ENCODE measurements at places on chromosomes 3 and 15. TPM values are rescaled to one million over a fixed set of nuclear protein-coding genes. Genes with fewer than 3 reads are reported as not detected.

The MYRIP gene
- total RNA-seq = not detected

DNA sequence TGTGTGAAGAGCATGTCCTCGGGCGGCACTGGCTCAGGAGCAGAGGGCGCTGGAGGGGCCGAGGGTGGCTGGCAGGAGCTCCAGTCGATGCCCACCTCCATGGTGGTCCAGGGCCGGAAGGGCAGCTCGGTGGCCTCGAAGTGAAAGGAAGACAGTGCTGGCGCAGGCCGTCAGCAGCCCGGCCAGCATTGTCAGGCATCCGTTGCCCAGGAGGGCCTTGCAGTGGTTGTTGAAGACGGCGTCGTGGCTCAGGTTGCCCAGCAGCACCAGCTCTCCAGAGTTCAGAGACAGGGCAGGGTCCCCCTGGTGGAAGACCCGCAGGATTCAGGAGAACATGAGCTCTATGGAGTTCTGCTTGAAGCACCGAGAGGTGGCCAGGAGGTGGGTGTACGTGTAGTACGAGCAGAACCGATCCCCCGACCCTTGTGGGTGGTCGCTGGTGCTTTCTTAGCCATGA is 16.5 kb upstream of the SIAH2 start:
- no peak for DNase-seq

DNA sequence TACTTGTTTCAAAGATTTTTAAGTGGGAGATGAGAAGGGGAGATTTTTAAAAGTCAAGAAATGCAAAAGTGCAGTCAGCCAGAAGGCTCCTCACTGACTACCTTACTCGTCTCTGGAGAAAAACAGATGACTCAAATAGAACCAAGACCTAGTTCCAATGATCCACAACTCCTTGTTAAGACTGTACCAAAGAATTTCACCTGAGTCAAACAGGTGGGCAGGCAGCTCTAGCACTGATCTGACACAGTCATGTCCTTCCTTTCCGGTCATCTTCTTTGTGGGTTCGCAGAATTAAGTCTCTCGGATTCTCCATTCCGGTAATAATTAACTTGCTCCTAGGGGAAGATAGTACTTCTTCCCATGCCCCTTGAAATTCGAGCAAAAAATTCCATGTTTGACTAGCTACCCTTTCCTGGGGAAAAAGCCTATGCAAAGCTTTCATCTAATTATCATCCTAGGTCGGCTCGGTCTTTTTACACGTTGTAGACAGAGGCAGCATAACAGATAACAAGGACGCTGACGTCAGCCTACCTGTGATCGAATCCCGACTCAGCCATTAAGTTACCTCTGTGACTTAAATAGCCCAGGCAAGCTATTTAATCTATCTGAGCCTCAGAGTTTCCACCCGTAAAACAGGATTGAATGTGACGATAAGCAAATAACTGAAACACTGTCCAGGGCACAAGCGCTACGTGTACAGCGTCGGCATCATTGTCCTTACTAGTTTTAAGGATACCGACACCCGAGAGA is 758 bp downstream of the SELENOK start:
- peak; percentile 30 for DNase-seq

The CCDC13 gene
- 0.34 TPM for total RNA-seq

The FAM174B gene
- total RNA-seq = 3.9 TPM

DNA sequence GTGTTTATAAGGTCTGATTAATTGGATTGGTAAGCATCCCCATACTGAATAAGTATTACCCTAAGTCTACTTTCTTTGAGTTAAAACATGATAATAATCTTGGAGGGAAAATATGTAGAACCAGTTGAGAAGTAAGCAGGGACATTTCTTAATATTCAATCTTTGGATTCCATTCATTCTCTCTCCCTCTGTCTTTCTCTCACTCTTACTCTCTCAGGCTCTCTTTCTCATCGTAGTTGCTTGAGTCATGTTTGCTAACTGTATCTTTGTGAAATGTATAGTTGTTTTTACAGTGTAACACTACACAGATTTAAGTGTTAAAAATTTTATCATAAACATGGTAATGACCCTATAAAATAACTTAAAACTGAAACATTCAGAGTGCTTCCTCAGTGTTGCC is 163.8 kb downstream of the RSRC1 start:
- no peak for DNase-seq

- DNase-seq = no peak
Observed at GRCh38 chr3:196985954-196986885, 17.6 kb upstream of the PIGZ start.

The SCAMP2 gene
- 92.7 TPM for total RNA-seq

DNA sequence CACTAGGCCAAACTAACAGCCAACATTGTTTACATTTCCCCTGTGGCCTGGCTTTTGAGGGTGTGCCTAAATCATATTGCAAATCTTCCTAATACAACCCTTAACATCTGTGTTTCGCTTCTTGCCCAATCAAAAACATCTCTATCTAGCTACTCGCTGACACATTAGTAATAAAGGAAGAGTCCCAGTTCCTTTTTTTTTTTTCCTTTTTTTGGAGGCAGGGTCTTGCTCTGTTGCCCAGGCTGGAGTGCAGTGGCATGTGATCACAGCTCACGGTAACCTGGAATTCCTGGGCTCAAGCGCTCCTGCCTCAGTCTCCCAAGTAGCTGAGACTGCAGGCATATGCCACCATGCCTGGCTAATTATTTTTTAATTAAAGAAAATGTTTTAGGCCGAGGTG is 2.1 kb upstream of the SRPRB start:
- no peak for DNase-seq

The CMTM8 gene
- 7.8 TPM for total RNA-seq

DNA sequence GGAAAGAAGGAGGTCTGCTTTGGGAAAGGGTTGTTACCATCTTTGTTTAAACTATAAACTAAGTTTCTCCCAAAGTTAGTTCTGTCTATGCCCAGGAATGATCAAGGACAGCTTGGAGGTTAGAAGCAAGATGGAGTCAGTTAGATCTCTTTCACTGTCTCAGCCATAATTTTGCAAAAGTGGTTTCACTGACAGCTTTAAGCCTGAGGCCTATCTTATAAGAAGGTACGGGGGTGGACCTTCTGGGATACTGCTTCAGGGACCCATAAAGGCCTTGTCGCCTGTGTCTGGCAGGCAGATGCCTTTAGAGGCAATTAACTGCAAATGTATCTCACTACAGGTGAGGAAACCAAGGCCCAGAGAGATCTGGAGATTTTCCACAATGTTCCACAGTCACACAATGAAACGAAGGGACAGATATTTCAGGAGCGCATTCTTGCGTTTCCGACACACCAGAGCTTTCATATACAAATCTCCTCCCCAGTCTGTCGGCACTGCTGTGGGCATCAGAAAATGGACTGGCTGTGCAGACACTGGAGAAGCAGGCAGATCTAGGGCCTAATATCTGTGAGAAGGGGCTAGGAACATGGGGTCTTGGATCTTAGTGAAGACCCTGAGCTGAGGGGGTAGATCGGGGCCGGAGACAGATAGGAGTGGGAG is 169.5 kb upstream of the SMAD3 start:
- no peak for DNase-seq

GRCh38 chr3:55090291-55090690 is 162.4 kb upstream of the LRTM1 start:
- no peak for DNase-seq

GRCh38 chr3:184277366-184277765 is 1.5 kb downstream of the ECE2 start:
- no peak for DNase-seq

GRCh38 chr3:28234454-28234853 is 7.0 kb upstream of the CMC1 start:
- no peak for DNase-seq

DNA sequence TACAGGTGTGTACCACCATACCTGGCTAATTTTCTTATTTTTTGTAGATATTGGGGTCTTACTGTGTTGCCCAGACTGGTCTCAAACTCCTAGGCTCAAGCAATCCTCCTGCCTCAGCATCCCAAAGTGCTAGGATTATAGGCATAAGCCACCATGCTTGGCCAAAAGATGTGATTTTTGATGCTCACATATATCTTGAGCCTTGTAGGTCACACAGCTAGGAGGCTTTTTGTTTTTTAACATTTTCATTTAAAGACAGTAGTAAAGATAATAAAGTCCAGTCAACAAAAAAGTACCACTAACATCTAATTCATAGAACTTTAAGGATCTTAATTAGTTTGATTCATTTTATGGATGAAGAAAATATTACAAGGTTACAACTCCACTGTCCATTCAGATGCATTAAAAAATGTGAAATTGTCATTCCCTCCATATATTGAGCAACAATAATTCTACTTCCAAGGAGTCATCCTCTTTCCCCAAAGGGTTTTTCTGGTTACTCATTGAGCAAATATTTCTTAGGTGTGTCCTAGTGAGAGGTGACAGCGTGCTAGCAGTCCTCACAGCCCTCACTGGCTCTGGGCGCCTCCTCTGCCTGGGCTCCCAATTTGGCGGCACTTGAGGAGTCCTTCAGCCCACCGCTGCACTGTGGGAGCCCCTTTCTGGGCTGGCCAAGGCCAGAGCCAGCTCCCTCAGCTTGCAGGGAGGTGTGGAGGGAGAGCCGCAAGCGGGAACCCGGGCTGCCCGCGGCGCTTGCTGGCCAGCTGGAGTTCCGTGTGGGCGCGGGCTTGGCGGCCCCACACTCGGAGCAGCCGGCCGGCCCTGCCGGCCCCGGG is 8.3 kb upstream of the TASOR start:
- no peak for DNase-seq

The SLC15A2 gene
- total RNA-seq = 5.0 TPM

DNA sequence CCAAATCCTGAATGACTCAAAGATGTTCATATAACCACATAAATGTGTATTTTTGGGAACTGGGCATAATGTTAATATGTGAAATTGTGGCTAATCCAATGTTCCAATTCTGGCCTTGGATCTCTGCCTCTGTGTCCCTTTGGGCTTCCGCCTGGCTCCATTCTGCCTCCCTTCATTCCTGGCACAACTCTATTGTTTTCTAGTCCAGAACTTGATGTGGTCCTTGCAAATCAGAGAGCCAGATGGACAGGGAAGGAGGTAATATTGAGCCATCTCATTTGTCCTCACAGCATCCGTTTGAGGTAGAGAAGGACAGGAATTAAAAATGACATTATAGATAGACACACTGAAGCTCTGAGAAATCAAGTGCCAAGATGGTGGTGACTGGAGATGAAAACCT is 355.7 kb upstream of the TBL1XR1 start:
- DNase-seq = no peak

The MUC13 gene
- total RNA-seq = not detected

DNA sequence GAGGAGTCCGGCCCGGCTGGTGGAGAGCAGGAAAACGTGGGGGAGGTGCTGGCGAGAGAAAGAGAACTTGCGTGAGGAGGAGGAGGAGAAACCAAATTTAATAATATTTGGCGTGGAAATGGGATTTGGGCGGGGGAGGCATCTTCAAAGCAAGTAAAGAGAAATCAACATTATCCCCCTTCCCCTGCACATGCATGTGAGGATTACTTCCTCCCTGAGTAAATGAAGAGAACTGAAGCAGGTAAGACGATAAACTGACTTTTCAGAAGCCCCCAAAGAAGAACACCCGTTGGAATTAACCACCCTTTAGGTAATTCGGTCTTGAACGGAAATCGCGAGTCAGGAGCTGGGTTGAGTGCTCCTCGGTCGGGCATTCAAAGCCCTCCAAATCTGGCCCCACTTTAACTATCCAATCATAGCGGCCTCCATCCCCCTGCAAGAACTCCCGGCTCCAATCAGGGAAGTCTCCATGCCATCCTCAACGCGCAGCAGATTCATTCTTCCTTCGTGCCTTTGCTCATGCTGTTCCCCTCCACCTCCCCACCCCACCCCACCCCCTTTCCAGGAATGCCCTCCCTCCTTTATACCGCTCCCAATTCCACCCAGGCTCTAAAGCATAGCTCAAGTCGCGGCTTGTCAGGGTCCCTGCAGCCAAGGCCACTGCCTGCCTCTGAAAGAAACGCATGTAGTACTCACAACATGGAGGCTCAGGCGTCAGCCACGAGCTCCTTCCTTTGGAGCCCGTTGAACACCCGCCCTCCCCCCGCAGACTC is 545 bp upstream of the RFX7 start:
- DNase-seq = no peak

DNA sequence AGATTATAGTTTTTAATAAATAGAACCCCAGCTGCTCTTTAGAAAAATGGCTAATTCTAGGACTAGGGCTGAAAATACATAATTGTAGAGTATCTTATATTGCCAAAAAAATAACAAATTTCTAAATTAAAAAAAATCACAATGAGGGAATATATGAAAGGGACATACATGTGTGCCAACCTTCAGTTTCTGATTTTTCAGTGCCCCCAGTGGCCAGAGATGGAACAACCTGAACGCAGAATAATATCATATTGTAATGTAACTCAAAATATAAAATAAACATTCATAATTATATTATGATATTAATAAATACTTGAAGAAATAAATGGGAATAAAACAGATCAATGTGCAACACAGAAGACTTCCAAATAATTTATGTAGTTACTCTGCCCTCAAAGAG is 460.5 kb downstream of the ZNF385D start:
- no peak for DNase-seq

DNA sequence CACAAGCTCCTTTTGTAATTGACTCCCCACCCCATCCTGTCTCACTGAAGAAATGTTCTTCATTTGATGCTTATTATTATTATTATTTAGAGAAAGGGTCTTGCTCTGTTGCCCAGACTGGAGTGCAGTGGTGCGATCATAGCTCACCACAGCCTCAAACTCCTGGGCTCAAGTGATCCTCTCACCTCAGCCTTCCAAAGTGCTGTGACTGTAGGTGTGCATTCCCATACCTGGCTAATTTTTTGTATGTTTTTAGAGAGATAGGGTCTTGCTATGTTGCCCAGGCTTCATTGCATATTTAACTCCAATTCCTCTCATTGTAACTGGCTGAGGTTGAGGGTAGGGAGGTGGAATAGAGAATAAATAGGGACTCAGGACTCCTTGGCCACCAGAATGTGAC is 22.3 kb downstream of the SEMA5B start:
- no peak for DNase-seq

GRCh38 chr15:39513936-39514335 is 66.9 kb upstream of the THBS1 start:
- no peak for DNase-seq

DNA sequence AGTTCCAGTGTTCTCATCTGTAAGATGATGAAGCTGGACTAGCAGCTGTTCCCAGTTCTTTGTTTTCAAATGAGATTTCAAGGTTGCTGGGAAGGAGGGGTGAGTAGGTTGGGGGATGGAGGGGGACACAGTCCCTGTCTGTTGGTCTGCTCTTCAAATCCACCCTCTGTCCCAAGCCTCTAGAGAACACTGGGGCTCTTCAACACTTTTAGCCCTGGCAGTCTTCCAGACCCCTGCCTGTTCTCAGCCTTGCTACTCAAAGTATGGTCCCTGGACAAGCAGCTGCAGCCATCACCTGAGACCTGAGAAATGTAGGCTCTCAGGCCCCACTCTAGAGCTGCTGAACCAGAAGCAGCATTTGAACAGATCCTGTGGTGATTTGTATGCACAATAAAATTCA is 41.3 kb downstream of the NEK11 start:
- DNase-seq = no peak

The RBM6 gene
- 94.6 TPM for total RNA-seq

DNA sequence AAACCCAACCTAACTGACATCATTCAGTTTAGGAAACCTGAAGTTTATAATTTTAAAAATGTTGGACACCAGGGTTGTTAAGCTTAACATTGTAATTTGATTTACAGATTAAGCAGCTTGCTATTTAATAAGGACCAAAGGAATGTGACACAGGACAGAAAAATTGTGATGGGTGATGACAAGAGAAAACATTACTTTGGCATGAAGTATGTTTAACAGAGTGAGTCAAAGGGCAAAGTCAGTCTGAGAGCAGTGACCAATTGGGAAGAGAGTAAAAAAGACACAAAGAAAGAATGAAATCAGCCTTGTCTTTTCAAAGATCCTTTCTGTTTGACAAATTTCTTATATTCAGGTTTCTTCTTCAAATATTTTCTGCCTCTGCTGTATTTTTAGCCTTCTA is 1301.6 kb downstream of the SI start:
- no peak for DNase-seq

Measured in activated naive CD4-positive, alpha-beta T cell treated with anti-CD3 and anti-CD28 coated beads, Interleukin-2, amount 50 U/mL, for 72 hours (primary cell).